GM19239 (cell line): ENCODE measurements at places on chromosomes 6 and 20.

GRCh38 chr20:25178563-25179438 is 16.7 kb upstream of the ENTPD6 start:
- DNase-seq, result no peak

- no peak for DNase-seq
Observed at GRCh38 chr20:53712212-53712977, 118.8 kb upstream of the ZNF217 start.

- DNase-seq, result no peak
Observed at GRCh38 chr6:89352278-89353117, at the start of gene UBE2J1. UBE2J1 (minus strand) TSS chr6:89352722; CDS start chr6:89352569, 153 bp downstream.

DNA sequence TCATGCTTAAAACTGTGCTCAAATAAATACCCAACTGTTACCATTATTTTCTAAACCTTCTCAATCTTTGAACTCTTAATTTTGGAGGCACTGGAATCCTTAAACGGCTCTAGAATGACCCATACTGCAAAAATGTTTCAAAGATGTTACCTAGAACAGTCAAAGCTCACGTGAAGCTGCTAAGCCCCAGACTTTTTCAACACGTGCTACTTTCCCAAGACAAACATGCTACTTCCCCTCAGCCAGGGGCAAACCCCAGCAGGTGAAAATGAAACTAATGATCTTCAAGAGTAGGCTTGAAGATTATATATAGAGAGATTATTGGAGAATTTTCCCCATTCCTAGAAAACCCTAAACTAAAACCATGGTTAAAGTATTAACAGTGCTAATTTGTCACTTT is 28.1 kb downstream of the HUS1B start:
- DNase-seq, result peak; percentile 12

DNA sequence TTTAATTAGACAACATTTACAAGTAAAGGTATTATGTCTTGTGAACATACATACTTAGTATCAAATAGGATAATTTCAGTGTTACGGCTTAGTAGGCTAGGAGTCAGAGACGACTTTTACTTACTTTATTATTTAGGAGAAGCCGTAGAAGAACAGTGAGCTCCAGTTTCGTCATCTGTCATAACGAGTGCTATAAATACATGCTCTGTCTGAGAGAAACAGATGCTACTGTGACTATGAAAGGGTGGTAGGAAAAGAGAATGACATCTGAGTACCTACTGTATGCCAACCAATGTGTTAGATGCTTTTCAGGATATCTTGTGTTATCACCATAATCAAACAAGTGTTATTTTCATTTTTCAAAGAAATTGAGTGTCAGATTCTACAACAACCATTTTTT is 119.0 kb downstream of the EYA4 start:
- no peak for DNase-seq

DNA sequence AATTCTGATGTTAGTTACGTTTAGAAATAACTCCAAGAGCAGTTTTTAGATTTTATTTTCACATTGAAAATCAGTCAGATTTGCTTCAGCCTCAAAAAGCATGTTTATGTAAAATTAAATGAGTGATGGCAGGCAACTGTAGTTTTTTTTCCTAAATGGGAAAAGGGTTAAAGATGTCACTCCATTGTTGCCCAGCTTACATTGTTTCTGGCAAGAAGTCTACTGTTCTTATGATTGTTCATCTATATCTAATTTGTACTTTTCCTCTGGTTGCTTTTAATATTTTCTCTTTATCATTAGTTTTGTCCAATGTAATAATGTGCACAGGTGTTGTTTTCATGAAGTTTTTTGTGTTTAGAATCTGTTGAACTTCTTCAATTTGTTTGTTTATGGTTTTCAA is 6.7 kb upstream of the TTK start:
- DNase-seq, result no peak

DNA sequence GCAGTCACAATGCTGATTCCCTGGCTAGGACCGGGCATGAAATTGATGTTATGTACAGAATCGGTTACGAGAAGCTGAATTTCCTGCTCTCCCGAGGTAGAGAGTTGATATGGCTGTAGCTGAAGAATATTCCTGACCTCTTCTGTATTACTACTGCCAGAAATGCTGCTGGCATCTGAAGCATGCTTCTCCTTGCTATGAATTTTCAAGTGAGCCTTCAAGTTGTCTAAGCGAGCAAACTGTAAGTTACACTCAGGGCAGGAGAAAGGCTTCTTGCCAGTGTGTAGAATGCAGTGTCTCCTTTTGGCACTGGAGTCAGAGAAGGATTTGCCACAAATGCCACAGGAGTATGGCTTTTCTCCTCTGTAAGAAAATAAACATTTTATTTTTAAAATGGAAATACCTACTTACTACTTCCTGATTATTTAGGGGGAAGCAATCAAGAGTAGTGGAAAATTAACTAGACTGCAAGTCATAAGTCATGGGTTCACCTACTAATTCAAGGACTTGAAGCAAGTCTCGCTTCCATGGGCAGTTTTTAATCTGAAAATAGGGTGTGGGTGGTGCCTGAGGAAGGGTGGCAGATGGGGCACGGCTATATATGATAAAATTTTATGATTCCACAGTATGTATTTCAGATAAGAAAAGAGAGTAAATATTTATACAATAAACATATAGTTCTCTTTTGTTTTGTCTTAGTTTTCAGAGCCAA is 10.8 kb upstream of the MICAL1 start:
- DNase-seq, result no peak

GRCh38 chr6:91606148-91606901 is 1019.5 kb upstream of the MAP3K7 start:
- no peak for DNase-seq

- DNase-seq, result no peak
Observed at GRCh38 chr6:144344646-144345045, 59.5 kb downstream of the UTRN start.

DNA sequence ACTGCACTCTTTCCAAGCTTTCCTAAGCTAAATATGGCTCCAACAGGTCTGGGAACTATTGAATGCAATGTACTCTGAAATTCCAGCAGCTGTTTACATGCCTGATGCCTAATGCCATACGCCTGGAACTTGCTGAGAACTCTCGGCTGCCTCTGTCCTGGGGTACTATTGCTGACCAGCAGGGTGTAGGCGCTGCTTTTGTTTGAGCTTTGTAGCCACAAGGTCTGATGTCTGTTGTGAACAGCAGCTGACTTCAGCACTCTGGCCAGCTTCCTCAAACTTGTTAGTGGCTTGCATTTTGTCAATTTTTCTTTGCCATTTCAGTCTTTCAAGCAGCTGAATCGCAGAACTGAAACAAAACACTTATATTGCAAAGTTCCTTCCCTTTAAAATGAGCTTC is 26.7 kb downstream of the SAYSD1 start:
- no peak for DNase-seq

DNA sequence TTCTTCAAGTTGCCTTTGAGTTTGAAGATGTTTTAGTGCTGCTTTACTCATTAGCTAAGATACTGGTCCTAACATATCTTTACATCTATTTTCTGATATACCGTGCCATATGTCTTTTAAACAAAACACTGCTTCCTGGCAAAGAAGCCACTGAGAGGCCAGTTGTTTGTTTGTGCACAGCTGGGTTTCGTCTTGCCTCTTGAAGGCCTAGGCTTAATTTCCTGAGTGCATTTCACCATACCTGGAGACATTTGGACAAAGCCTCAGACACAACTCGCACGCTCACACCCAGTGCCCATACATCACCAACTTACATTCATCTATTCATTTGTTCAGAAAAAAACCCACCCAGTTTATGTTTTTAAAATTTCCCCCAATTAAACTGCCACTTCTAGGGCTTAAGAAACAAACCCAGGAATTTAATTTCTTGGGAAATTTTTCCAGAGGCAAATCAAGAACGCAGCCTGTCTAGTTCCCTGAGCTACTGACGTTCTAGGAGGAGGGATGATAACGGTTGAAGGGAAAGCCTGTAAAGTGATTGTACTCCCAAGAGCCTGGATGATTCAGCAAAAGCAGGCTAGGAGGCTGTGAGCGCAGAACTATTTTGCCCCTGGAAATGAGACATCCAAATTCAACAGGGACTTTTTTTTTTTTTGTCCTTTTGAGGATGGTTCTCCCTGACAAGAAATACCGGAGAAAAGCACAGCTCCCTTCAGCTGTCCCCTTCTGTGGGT is 77.7 kb downstream of the OLIG3 start:
- DNase-seq, result no peak

DNA sequence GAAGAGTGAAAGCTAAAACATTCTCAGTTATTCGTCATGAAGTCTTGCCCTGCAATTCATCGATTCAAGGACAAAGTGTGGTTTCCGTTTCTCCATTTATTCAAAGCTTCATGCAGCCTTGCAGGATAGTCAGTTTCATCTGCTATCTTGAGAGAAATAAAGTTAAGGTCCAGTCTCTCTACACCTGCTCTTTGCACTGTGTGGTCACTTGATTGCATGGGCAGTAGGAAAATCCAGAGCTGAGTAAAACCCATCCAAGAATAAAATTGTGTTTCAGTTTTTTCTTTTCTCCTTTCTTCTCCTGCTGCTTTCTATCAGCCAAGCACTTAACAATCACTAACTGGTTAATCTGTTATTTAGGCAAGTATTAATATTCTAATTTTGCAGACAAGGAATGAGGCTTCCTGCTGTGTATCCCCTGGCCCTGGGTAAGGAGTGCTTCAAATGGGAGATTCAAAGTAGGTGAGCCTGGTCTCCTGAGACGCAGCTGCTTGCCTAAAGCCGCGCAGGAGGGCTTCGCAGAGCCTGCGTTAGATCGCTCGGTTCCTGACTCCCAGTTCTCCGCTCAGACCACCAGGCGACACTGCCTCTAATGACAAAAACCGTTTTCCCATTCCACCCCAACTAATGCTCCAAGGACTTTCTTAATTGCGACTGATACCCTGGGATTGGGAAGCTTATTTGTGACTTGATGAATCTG is 808.3 kb downstream of the TFAP2A start:
- no peak for DNase-seq

DNA sequence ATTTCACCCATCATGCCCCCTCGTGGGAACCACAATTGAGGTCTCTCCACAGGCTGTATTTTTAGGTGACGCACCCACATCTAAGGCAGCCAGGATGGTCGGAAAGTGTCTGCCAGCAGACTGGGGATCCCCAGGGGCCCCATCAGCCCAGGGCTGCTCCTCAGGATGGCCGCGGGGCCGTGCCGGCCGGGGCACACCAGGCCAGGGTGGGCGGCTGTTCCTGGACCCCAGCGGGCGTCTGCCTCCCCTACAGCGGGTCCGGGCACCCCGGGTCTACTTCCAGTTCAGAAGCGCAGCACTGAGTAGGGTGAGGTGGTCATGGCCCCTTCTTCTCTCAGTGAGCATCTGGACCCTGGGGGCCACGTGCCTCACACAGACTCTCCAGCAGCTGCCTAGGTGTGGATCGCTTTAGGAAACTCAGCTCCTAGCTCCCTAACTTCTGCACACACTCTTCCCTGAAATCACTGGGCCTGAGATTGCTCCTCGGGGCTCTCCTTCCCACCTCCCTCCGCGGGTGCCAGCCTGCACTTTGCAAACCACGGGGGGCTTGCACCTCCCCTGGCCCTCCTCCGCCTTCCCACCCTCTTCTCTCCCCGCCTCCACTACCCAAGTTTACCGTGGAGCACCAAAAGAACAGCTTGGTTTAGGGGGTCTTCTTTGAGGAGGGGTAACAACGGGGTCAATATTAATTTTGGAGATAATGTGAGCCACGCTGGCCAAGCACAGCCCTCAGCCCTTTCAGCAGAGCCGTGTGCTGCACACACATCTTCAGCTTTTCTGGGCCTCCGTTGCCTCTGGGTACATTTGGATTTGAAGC is 14.2 kb upstream of the FOXC1 start:
- no peak for DNase-seq

- DNase-seq, result no peak
Observed at GRCh38 chr6:135939208-135939591, 87.7 kb downstream of the PDE7B start.

GRCh38 chr6:109083657-109084056 is 11.0 kb downstream of the SESN1 start:
- DNase-seq, result no peak

GRCh38 chr20:25257756-25258475 is 10.0 kb downstream of the PYGB start:
- DNase-seq, result no peak

DNA sequence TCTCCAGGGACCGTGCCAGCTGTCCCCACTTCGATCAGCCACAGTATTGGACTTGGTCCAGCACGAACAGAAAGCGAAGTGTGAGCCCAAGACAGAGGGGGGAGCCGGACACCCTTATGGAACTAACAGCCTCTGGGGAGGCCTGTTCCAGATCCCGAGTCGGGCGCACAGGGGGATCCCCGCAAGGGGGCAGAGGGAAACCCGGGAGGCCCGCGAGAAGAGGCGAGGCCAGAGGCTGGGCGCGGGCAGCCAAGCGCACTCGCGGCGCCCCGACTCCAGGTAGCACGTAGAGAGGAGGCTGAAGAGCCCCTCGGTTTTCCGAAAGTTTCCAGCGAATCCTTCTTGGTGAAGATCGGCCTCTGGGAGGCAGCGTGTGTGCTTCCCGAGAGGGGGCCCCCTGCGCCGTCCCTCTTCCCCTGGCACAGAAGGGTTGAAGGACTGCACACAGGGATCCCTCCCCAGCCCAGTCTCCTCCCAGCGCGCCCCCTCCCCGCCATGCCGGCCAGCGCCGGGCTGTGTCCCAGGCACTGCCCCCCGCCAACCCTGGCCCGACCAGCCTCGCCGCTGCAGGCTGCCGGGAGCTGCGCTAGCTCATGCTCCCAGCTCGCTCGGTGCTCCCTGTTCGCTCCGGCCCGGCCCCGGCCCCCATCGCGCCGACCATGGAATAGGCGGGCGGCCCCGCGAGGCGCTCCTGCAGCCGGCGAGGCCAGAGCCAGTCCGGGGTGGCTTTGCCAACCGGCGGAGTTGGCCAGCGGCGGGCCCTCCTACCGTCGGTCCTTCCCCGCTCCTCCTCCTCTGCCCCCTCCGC is 577 bp upstream of the SLC24A3 start:
- DNase-seq, result no peak

- no peak for DNase-seq
Observed at GRCh38 chr6:159033160-159034049, 11.4 kb downstream of the TAGAP start.

DNA sequence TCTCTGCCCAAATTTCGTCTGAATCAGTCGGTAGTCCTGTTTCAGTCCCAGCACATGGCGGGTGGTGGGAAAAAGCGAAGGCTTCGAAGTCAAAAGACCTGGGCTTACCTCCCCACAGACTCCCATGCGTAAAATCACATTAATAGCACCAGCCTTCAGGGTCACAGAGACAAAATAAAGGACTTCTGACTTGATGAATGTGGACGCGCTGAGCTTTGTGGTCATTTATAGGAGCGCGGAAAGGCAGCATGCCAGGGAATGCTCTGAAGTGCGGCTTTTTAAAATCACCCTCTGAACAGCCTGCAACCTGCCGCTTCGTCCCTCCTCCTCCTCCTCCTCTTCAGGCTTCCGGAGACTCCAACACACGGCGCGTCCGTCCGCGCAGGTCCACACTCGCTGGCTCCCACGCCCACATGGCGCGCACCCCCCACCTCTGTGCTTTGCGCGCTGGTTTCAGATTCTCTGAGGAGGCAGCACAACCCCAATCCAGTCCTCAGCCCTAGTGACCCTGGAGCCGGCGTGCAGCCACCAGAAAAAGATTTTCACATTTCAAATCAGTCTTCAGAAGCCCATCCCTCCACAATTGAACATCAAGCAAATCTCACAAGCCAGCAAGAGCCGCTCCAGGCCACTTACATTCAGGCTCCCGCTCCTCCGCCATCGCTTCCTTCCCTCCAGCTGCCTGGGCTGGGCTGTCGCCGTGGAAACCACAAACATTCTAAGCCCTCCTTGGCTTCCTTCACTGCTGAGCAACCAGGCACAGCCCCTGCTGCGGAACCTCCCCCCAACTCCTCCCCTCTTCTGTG is at the start of gene C6orf118:
Gene C6orf118 (minus strand): TSS at position 680 of the 806 bp plus-strand sequence. CDS start 19 bp downstream, at position 661.
- no peak for DNase-seq

- DNase-seq, result no peak
Observed at GRCh38 chr6:29627755-29628418, 5.1 kb downstream of the GABBR1 start.

GRCh38 chr20:41483553-41483930 is 116.9 kb upstream of the EMILIN3 start:
- no peak for DNase-seq
